GM13976 (cell line): ENCODE measurements at places on chromosomes 13 and 19.

DNA sequence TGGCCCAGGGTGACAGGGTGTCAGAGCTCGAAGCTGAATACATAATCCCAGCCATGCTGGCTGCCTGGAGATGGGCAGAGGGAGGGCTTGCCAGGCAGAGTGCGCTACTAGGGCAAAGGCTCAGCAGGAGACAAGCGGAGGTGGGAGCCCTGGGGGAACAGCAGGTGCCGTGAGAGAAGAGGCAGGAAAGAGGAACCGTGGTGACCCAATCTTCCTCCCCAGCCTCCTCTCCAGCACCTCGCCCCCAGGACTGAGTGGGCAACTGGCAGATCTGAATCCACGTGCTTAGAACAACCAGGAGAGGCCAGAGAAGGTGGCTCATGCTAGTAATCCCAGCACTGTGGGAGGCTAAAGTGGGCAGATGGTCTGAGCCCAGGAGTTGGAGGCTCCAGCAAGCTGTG, 11.0 kb upstream of the CCL25 start:
- no peak for DNase-seq

DNA sequence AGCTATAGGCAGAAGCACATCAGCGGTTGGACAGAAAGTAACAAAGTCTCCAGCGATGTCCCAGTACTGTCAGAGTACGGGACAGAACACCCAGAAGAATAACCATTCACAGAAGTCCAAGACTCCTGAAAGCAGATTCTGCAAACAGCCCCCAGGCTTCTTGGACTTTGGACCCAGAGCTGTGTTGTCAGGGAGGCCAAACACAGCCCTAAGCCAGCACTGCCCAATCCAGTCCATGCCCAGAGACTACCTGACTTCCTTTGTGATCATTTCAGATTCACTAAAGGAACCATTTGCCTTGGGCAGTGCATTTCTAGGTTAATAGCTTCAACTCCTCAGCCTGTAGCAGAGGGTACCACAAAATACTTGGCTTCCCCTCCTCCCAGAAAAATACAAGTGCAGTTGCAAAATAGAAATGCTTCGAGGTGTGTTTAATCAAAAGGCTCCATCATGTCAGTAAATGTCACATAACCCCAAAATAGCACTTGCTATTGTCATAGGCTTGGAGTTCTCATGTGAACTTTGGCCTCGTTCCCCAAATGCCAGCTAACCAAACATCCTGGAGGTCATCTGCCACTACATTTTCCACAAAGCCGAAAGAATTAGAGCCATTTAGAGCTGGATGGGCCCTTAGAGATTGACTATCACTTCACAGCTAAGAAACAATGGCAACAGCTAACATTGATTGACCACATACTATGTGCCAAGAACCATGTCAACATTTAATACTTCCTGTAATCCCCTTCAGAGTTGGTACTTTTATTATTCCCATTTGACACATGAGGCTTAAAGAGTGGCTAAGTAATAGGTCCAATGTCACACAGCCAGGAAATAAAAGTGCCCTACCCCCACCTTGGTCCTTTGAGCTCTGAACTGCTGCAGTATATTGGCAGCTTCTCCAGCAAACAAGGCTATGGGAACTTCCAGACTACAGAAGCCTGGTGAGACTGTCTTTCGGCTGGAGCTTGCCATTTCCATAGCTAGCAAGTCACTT, 329.9 kb downstream of the FOXO1 start:
- no peak for DNase-seq

GRCh38 chr13:110306960-110307766, at the start of the genes COL4A1 and COL4A2:
TSS of gene COL4A1 (minus strand) at chr13:110307157. CDS start at chr13:110307027, 130 bp downstream.
TSS of gene COL4A2 (plus strand) at chr13:110307284. CDS start at chr13:110307904, 620 bp downstream.
- DNase-seq, result no peak

GRCh38 chr13:72341904-72342303, 385.5 kb downstream of the MZT1 start:
- DNase-seq, result no peak

DNA sequence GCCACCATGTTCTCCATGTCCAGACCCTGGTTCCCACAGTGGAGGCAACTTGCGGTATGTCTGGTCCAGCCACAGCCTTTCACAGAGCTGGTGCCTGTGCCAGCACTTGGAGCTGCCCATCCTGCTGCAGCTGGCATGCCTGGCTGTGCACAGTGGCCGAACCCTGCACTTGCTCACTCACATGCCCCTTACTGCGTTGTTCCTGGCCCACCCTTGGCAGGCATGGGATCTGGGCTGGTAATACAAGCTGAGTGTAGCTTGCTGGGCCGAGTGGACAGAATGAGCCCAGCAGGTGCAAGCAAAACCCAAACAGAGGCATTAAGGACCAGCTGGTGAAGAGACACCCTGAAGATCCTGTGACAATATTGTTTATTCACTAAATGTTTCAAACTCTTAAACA, 583.9 kb upstream of the SLITRK6 start:
- DNase-seq, result no peak

GRCh38 chr13:113608967-113609533, 24.5 kb downstream of the TFDP1 start:
- DNase-seq, result no peak

- no peak for DNase-seq
These were observed 5.4 kb upstream of the JSRP1 start for GRCh38 chr19:2261438-2262172.

DNA sequence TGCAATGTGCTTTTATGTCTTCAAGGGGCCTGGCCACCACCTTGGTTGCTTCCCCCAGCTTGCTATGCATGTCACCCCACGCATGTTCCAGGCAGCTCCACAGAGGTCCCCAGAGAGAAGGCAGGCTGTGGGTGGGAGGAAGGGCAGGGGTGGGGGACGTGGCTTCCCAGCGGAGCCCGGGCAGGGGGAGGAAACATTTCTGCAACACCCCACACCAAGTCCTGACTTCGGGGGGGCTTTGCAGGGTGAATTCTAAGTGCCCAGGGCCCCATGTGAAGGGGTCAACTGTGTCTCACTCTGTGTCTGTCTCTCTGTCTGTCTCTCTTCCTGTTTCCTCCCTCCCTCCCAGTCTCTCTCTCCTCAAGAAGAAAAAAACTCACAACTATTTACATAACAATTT, 39.6 kb downstream of the LTBP4 start:
- no peak for DNase-seq

GRCh38 chr13:97018029-97018819, 23.9 kb upstream of the OXGR1 start:
- DNase-seq, result peak; percentile 46

DNA sequence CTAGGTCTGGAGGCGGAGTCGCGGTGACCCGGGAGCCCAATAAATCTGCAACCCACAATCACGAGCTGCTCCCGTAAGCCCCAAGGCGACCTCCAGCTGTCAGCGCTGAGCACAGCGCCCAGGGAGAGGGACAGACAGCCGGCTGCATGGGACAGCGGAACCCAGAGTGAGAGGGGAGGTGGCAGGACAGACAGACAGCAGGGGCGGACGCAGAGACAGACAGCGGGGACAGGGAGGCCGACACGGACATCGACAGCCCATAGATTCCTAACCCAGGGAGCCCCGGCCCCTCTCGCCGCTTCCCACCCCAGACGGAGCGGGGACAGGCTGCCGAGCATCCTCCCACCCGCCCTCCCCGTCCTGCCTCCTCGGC, at the start of gene SLC5A5:
SLC5A5 (plus strand) TSS at position 68 of the 373 bp plus-strand sequence. CDS start 375 bp downstream, outside the sequence.
- peak; percentile 49 for DNase-seq

GRCh38 chr13:84430446-84430845, 548.2 kb upstream of the SLITRK1 start:
- no peak for DNase-seq

DNA sequence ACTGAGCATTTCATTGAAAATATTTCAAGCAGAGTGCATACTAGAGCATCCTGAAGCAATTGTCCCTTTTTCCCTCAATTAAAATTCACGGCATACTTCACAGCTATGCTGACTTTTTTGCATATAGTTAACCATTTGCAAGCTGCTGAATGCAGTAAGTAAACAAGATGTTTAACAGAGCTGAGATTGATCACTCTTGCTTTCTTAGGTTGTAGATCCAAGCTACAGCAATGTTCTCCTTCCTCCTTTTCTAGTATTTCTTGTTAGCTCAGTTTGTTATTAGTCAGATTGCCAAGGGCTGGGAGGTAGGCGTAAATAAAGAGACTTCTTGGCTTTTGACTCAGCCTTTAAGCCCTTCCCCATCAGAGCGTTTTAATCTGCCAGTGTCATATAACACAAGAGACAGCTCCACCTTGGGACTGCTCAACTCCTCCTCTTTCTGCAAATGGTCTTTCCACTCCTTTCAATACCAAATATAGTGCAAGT, at the start of gene SLITRK6:
SLITRK6 (minus strand) TSS at position 323 of the 486 bp plus-strand sequence. CDS start 2,911 bp downstream, outside the sequence.
- no peak for DNase-seq

GRCh38 chr19:3253270-3253669, 28.8 kb downstream of the CELF5 start:
- no peak for DNase-seq

- peak; percentile 84 for DNase-seq
These were observed 6.4 kb upstream of the DMWD start for GRCh38 chr19:45798995-45799517.

DNA sequence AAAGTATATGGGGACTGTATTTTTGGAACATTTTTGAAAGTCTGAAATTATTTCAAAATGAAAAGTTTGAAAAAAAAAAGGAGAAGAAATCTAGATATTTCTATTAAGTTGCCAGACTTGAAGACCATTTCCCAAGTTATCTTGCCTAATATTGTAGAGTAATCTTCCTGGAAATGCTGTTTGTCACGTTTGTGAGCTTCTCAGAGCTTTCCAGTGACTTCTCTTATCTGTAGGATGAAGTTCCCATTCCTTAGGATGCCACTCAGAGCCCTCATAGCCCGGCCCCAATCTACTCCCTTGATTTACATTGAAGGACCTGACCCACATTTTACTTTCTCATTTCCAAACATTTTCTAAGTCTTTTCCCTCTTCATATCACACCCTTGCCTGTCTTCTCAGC, 23.6 kb downstream of the CEACAM8 start:
- DNase-seq, result no peak

- no peak for DNase-seq
These were observed 40.6 kb downstream of the SOHLH2 start for GRCh38 chr13:36173571-36174322.

GRCh38 chr19:5170329-5170745, 170.3 kb downstream of the PTPRS start:
- DNase-seq, result no peak

GRCh38 chr19:41796901-41797300, 514 bp downstream of the CEACAM3 start:
- no peak for DNase-seq
